ENCODE measurements at places on chromosomes 13 and 19.

DNA sequence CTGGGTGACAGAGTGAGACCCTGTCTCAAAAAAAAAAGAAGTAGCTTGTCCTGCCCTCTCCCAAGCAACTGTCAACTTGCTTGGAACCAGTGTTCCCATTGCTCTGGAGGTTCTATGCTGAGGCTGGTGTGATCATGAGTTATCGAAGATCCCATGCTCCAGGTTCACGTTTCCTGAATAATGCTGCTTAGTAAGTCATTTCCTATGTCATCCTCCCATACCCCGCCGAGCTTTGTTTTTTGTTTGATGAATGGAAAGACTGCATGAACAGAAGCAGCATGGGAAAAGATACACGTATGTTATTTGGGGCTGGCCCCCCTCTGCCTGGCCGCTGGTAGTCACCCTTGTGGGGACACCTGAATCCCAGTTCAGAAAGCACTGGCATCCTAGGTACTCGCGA is 11.3 kb downstream of the SLC25A42 start:
- no peak for DNase-seq

GRCh38 chr19:56170261-56170660 is 5.5 kb upstream of the GALP start:
- no peak for DNase-seq

DNA sequence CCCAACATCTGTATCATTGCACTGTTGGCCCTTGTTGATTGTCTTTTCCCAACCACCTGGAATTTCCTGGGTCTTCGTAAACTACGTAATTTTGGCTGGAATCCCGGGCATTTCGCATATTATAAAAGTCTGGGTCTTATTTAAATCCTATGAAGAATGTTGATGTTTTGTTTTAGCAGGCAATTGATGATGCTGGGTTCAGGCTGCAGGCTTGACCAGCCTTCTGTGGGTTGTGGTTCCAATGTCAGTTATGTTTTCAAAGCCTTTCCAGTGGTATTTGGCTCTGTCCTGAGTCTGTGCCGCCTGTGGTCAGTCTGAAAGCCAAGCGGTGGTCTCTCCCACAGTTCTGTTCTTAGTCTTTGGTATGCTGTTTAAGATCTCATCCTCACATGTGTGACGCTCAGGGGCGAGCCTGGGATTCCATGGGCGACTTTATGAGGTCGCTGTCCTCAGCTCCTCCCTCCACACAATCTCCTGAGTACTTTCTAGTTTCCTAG is 12.4 kb downstream of the SLC35E1 start:
- no peak for DNase-seq

GRCh38 chr19:49881672-49882394 is 4.3 kb downstream of the TBC1D17 start:
- DNase-seq, result no peak

GRCh38 chr13:110258876-110259631 is 47.9 kb downstream of the COL4A1 start:
- no peak for DNase-seq

- DNase-seq, result no peak
Measured at GRCh38 chr19:34416021-34416545, 11.9 kb downstream of the PDCD2L start.

Measured in stimulated activated CD4-positive, alpha-beta T cell treated with anti-CD3 and anti-CD28 coated beads, Interleukin-2, amount 100 ng/mL, for 24 hours (primary cell).